Colonic mucosa (tissue), 4 donors: ENCODE measurements at places on chromosomes 13 and 19. TPM values are rescaled to one million over a fixed set of nuclear protein-coding genes. Genes with fewer than 3 reads are reported as not detected.

- DNase-seq, result no peak
These were observed 141.7 kb downstream of the EFNB2 start for GRCh38 chr13:106393776-106394175.

- no peak for DNase-seq
These were observed 223.5 kb upstream of the SLC10A2 start for GRCh38 chr13:103289681-103290080.

- no peak for DNase-seq
These were observed 608 bp downstream of the CD70 start for GRCh38 chr19:6590258-6590826.

DNA sequence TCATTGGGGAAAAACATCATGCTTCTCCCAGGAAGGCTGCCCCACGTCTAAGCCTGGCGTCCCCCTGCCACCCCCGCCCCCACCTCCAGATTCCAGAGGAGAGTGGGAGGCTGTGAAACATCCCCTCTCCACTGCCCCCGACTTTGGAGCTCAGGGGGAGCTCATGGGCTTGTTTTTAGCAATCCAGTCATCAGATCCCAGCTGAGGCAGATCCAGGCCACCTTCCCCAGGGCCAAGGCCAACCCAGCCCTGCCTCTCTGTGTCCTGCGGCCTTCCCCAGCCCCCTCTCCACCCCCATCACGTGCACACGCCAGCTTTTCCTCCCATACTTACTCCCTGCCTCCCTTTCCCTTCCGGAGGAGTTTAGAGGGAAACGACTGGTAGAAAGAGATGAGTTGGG, 38.8 kb downstream of the SHISA2 start:
- no peak for DNase-seq

DNA sequence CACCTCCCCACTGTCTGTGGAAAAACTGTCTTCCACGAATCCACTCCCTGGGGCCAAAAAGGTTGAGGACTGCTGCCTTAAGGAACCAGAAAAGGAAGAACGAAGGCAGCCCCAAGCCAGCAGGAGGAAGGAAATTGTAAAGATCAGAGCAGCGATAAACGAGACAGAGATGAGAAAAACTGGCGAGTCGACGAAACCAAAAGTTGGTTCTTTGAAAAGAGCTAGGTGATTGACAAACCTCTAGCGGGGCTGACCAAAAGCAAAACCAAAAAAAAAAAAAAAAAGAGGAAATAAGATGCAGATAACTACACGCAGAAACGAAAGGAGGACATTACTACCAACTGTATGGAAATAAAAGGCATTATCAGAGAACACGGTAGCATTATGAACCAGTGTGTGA, 76.9 kb downstream of the GADD45B start:
- DNase-seq, result no peak

DNA sequence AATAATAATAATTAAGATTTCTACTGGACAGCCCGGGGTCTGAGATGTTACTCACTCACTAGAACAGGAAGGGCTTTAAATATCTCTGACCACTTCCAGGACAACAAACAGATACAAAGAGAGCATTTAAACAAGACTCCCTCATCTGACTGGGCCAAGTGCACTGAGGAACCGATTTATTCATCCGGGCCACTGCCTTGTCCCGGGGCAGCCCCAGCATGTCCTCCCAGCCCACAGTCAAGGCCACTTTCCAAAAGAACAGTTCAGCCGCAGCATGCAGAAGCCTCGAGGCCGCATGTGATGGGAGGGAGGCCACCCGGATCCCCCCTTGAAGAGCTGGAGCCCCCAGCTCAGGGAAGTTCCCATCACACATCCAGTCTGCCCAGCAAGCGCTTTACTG, 30.5 kb downstream of the MLLT1 start:
- DNase-seq, result no peak

DNA sequence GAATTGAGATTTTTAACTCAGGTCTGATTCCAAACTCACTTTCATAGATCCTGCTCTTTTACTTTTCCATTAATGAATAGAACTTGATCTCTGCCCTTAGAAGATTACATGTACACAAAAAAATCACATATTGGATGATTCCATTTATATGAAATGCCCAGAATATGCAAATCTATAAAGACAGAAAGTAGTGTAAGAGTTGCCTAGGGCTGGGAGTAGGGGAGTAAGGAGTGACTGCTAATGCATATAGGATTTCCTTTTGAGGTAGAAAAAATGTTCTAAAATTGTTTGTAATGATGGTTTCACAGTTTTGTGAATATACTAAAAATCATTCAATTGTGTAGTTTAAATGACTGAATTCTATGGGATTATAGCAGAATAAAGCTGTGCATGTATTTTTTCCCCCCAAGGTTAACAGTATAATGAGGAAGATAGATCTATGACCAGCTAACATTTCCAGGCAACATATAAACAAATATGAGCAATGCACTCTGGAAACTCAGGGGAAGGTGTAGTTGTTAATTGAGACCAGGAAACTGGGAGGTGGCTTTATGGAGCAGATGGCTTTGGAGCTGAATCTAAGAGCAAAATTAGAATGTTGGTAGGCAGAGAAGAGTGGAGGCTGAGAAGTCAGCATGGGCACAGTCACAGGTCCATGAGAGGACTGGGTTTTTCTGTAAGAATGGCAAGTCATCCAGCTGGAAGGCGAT, 41.4 kb downstream of the LACC1 start:
- DNase-seq, result no peak

GRCh38 chr19:27673986-27674385, 1539.0 kb downstream of the UQCRFS1 start:
- DNase-seq, result no peak

DNA sequence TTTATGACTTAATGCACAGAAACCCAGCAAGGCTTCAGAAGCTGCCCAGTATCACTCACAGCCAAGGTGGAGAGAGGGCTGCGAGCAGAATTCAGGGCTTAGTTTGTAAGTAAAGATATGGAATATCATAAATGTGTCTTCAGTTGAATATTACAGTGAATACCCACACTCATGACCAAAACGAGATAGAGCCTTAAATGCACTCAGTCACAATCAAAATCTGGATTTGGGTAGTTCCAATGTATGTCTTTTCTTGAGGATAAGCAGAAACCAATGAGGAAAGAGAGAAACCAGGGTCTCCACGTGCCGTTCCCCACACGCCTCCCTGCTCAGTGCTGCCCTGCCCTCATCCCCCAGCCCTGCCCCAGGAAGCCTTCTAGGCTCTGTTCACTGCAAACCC, 94.9 kb downstream of the ZIC5 start:
- no peak for DNase-seq

DNA sequence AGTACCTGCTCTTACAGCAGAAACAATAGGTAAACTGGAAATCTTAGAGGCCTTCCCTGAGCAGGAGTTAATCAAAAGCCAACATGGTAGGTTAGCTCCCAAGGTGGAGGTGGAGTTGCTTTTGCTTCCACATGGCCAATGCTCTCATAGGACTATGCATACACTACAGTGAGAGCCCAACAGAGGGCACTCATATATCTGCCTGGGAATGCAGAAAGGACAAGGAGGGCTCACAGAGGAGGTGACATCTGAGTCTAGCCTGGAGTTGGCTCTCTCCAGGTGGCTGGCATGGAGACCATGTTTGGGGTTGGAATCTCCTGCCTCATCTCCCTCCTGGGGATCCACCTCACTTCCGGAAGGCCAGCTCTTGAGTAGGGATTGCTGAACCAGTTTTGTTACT, 34.6 kb downstream of the ATP8A2 start:
- DNase-seq, result no peak

- no peak for DNase-seq
These were observed 190.2 kb downstream of the GPC6 start for GRCh38 chr13:93416736-93417355.

DNA sequence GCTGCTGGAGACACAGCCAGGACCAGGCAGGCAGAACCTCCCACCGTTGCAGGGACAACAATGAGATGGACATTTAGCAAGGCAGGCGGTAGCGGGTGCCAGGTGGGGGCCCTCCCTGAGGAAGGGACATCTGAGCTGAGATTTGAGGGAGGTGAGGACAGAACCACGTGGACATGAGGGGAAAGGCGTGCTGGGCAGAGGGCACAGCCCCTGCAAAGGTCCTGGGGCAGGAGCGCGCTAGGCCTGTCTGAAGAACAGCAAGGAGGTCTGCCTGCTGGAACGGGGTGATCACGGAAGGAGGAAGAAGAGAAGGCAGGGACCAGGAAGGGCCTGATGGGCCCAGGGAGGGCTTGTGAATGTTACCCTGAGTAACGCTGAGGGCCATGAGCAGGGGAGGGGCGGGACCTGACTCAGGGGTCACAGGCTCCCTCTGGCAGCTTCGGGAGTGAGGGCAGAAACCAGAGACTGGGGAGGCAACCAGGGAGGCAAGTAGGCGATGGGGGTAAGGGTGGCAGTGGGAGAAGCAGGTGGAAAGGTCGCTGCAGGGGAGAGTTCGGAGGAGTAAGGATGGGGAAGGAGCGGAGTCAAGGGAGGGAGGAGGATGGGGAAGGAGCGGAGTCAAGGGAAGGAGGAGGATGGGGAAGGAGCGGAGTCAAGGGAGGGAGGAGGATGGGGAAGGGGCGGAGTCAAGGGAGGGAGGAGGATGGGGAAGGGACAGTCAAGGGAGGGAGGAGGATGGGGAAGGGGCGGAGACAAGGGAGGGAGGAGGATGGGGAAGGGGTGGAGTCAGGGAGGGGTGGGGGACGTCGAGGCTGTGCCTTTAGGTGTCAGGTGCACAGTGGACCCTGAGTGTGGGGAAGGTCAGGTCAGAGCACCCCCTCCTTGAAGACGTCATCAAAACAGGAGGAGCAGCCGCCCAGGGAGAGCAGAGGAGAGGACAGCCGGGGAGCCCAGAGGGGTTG, 15.7 kb upstream of the B3GNT3 start:
- DNase-seq, result peak; percentile 76

DNA sequence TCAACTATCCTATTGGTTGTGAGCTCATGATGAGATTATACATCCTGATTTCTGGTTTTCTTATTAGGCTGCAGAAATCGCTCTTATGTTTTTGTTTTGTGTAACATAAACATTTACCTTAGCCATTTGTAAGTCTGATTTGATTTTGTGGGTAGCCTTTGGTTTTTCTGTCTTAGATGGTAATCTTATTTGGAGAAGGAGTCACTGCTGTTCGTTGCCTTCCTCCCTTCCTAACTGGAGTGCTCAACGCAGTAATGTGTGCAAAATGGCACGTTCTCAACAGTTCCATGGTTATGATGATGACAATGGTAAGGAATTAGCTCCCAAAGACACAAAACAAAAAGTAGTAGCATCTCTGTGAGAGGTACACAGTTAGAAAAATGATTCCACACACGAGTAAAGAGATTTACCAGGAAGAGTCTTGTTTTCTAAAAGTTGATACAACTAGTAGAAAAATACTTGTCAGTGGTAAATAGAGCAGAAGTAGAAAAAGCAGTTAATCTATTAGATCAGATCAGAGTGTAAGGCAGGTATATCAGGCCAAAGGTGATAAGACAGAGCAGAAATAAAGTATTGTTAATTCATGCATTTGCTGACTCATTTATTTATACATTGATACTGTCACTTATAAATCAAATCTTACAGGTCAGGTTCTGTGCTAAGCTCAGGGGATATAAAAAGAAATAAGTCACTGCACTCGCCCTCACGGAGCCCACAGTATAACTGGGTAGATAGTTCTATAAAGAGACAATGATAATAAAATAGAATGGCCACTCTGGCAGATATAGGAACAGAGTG, 270.0 kb downstream of the NALCN start:
- no peak for DNase-seq

DNA sequence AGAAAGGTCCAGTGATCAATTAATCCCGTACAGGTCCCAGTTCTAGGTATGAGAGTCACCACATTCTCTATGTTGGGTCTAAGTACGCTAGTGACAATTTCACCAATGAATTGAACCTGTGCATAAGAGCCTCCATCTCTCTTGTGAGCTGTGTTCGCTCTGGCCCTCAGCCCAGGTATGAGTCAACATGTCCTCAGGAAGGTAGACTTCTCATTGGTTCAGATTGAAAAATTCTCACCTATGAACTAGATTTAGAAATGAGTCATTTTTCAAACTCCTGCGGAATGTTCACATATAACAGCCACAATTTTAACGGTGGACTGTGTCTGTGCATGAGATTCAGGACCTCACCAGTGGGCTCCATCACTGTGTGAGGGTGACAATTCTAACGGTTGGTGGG, 12.7 kb upstream of the ZNF43 start:
- DNase-seq, result no peak

- DNase-seq, result no peak
These were observed 19.0 kb downstream of the NFIX start for GRCh38 chr19:13014101-13014920.

- no peak for DNase-seq
These were observed 481.3 kb upstream of the GPC6 start for GRCh38 chr13:92745258-92745657.

- no peak for DNase-seq
These were observed 155.7 kb downstream of the PCDH17 start for GRCh38 chr13:57787058-57787791.

DNA sequence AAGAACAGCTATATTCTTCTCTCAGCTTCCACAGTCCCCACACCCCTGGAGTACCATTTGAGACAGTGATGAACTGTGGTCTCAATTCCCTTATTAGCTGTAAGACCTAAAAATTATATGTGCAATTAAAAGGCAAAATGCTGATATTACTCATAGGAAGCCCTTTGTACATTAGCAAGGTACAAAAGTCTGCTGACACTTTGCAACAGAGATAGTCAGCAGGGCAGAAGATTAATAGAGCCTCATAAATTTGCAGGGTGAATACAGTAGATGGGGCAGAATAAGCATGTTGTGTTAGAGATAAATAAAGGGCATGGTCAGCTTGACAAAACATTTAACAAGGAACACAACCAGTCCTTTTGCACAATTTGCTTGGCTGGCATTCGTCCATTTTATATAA, 210.0 kb upstream of the OBI1 start:
- DNase-seq, result no peak

The GARIN5B gene
- not detected for total RNA-seq

The KANK3 gene
- total RNA-seq, result 1.7 TPM

The SERP2 gene
- total RNA-seq, result 2.7 TPM

The TUBA3C gene
- total RNA-seq, result not detected

The LILRB1 gene
- 2.1 TPM for total RNA-seq

The KASH5 gene
- total RNA-seq, result not detected

The TMEM143 gene
- total RNA-seq, result 8.9 TPM

The CYP4F2 gene
- 7.0 TPM for total RNA-seq

The C19orf67 gene
- not detected for total RNA-seq

The ZIC2 gene
- total RNA-seq, result 0.11 TPM

The NLRP4 gene
- total RNA-seq, result not detected

The CD22 gene
- total RNA-seq, result 1.6 TPM
